ENCODE measurements at places on chromosomes 5 and 9.

DNA sequence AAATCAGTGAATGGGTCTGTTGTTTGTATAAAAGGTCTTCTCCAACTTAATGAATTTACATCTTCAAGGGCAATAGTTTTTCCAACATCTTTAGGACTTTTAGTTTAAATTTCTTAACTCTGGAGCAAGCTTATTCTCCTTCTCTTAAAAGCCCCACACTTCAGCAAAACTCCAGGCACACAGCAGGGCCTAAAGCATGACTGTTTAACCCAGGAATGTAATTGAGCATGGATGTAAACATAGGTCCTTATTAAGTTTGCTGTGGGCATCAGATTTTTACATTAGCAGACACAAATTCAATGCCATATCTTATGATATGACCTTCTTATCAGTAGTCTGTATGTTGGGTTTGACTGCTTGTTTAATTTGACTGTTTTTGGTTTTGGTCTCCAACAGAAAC lies 78.9 kb downstream of the ABCA1 start:
- no peak for DNase-seq

- no peak for DNase-seq
Measured at GRCh38 chr5:150234576-150235499, 45.0 kb downstream of the SLC6A7 start.

DNA sequence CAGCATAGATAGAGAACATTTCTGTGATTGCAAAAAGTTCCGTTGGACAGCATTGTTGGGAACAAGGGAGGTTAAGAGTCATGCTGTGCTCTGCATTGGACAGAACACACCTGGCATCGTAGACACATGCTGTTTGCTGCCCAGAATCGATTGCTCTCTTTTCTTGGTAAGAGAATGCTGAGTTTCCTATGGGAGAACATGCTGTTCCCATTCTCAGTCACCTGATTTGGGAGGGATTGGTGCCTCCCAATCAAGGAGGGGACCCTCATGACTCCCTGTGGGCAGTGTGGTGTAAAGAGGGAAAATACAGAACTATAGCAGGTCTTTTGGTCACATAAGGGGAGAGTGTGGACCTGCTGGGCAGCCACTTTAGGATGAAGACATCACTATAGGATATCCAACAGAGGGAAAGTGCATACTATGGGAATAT lies 555.4 kb upstream of the CLINT1 start:
- no peak for DNase-seq

GRCh38 chr9:112747094-112747493 lies 3.5 kb upstream of the SNX30 start:
- no peak for DNase-seq

DNA sequence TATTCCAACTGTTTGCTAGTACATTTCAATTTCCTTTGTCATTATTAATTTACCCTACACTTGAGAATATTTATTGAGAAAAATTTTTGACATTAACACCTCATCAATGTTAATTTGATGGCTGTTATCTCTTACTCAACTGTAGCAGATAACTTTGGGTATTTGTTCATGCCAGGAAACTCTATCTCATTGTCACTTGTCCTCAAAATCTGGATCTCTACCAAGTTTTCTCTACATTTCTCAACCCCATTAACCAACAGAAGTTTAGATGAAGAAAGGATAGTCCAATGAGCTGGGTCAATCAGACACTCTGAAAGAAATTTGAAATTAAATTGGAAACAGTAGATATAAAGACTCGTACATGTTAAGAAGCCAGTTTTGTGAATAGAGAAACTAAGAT lies 395.3 kb downstream of the TUSC1 start:
- DNase-seq: no peak

DNA sequence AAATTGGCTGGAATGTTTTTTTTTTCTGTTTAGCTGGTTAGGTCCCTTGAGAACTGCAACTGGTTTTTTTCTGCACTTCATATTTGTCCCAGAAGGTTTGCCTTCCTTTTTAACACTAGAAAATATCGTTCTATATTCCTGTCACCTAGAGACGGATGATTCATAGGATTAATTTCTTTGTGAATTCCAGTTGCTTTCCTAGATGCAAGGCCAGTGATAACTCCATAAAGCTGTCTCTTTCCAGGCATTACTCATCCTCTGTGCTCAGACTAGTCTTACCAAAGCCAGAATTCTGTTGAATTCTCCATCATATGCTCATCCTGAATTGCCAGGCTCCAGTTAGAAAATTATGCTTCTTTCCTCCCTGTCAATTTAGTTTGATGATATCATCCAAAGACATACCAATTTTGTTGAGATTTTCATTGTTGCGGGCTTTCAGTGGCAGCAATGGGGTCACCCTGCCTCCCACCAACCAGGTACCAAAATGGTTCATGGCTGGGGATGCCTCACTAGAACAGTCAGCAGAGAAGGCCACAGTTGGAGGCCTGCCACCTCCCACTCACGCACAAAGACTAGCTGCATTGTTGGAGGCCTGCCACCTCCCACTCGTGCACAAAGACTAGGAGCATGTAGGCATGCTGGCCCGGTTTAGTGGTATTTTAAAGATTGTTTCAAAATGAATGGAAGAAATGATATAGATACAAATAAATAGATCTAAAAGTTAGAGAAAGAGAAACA lies 8.5 kb downstream of the BAAT start:
- no peak for DNase-seq

DNA sequence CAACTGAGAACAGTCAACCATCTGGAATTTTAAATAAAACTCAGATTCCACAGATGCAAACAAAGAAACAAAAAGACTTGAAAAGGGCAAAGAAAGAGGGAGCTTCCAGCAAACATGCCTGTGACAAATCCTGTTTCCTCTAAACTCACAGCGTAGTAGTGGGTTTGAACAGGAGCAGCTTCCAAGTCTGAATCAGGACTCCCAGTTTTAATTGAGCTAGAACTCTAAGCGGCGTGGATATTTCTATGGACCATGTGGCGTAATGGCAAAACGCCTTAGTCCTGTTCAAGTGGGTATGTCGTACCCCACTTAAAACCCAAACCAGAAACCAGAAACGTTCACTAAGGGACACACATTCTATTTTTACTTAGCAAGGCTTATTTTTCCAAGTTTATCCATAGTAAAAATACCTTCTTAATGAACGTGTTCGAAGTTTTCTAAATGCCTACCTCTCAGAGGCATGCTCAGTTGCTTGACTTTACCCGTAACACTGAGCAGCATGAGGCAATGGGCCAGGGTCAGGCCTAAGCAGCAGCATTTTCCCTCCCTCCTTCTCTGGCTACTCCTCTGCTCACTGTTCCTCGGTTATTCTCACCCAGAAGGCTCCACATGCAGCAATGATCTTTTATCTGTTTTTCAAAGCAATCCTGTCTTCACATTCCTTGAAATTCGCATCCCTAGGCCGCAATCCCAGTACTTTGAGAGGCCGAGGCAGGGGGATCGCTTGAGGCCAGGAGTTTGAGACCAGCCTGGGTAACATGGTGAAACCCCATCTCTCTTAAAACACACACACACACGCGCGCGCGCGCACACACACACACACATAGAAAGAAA lies 77.9 kb downstream of the FNBP1 start:
- no peak for DNase-seq

DNA sequence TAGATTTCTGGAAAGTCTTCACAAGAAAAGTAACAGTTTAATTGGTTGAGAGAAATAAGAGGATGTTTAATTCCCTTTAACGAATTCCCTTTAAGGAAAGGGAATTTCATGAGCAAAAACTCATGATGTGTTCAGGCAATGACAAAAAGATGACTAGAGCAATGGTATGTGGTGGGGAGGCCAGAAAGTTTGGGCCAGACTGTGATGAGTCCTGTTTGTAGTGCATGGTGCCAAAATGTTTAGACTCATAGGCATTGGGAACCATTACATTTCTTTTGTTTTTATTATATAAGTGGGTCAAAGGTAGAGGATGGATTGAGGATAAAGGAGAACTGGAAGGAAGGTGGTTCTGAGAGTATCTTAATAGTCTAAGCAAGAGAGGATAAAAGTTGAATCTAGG lies 10.9 kb downstream of the CNTRL start:
- no peak for DNase-seq

DNA sequence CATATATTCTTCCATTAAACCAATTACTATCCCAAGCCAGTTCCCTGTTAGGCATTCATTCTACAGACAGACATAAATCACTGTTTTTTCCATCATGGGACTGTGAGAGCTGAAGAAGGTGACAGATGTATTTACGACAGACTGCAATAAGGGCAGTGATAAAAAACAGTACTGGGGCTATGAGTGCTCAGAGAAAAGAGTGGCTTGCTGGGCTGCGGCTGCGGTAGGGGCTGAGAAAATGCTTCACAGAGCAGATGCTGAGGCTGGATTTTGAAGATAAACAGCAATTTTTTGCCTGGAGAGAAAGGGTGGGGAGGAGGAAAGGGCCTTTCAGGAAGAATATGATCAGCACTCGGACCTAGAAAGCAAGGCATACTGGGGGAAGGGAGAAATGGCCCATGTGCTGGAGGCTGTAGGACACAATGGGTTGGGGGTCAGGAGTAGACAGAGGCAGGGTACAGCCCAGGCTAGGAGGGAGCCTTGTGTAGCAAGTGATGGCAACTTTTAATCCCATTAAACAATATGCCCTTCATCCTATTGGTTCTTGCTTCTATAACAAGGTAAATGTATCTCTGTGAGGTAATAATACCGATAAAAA lies 279.3 kb downstream of the ASTN2 start:
- no peak for DNase-seq

DNA sequence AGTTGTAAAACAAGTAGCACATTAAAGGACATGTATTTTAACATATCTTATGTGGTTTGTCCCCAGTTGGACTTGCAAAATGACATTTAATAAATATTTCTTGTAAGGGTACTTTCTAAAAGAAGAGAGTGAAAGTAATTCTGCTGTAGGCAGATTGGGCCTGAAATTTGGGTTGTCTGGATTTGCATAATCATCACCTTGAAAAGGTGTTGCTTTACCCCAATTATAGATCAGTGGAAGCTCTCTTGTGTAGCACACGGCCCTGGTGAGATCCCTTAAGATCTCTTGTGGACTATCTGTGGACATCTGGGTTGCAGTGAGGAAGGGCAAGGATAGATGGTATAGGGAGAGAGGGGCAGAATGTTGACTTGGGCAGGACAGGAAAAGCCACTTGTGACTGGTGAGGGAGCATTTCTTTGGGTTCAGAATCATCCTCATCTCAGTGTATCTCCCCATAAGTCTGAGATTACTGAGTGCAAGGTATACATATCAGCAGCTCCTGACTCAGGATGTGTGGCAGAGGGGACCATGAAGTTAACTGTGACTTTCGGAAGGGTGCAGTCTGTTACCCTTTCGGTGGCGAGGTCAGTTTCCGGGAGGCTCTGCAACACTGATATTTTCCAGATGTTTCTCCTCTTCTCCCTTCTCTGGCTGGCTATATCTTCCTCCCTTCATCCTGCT lies 2.0 kb upstream of the TNFAIP8 start:
- no peak for DNase-seq

- no peak for DNase-seq
Measured at GRCh38 chr5:141135030-141135717, at the start of gene PCDHB5. Gene PCDHB5 (plus strand): TSS chr5:141135206. CDS start chr5:141135435, 229 bp downstream.

- no peak for DNase-seq
Measured at GRCh38 chr9:90770182-90770738, 31.4 kb upstream of the SYK start.

DNA sequence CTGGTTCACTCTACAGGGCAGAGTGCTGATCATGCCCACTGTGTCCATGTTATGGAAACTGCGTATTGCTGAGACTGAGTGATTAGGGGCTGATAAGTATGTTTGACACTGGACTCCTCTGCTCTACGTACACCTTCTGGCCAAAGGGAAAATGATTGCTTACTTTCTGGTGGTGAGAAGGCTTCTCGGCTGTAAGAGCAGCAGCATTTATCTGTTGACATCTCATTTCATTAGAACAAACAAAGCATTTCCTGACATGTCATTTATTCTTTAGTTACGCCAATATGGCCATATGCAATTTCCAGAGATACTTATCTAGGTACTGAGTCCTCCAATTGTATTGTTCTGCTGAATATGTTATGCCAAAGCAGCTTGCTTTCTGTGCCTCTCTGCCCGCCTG lies 5.6 kb downstream of the FAXDC2 start:
- DNase-seq: no peak

DNA sequence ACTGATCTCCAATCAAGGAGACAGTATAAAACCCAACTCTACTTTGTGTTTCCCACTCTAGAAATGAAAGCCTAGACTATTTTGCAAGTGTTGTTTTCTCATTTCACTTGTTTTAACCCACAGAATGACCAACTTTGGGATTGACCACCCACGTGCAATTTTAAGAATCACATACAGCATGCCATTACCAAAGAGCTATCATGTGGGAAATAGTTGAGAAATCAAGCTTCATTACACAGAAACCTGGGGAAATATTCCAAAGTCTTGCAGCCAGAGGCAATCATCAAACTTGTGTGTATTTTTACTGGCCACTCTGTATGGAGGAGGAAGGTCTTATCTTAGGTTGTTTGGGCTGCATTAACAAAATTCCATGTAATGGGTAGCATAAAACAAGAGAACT lies 451.4 kb upstream of the DAB2 start:
- no peak for DNase-seq

DNA sequence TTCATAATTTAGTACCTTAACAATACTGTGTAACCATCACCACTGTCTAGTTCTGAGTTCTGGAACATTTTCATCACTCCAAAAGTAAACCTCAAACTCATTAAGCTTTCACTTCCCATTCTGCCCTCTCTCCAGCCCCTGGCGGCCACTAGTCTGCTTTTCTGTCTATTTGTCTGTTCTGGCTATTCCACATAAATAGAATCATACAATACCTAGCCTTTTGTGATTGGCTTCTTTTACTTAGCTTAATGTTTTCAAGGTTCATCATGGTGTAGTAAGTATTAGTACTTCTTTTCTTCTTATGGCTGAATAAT lies 138.7 kb downstream of the RAPGEF6 start:
- no peak for DNase-seq
